ENCODE measurements at places on chromosomes 16 and 17.

GRCh38 chr16:24428756-24429155, 110.6 kb upstream of the RBBP6 start:
- no peak for DNase-seq

DNA sequence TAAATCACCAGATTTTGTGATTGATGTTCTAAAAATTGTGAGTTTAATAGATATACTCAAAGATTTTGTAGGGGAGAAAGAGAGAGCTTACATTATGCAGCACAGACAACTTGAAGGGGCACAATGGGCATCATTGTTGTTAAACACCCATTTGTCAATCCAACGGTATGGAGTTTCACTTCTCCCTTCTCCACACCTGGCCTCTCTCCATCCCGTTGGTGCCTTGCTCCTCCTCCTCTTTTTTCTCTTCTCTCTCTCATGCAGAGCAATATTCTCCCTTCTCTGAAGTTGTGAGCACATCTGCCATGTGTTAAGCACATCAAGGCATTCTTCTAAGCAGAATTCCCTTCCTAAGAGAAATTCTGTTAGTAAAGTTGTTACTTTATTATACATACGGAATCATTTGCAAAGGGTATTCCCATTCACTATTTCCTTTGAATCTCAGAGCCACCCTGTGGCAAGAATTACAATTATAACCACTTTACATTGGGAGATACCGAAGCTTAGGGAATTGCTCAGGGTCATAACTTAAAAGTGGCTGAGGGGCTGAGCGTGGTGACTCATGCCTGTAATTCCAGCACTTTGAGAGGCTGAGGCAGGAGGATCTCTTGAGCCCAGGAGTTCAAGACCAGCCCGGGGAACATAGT, 40.5 kb upstream of the SKAP1 start:
- DNase-seq: no peak

DNA sequence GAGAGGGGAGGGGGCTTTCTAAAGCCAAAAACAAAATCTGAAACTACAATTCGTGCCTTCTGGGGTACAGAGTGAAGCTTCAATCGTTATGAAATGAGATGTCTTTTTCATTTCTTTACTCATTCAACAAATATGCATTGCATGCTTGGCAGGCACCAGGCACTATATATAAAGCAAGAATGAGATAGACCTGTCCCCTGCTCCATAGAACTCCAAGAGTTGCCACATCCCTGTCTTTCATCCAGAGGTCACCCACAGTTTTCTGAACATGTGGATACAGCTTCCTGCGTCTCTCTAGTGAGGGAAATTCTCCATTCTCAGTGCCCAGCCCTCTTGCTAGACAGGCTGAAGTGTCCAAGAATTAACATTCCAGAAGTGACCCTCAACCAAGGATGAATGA, 343.2 kb upstream of the MAF start:
- DNase-seq: no peak

GRCh38 chr17:65559804-65560627, 1.4 kb downstream of the AXIN2 start:
- DNase-seq: peak; percentile 60

DNA sequence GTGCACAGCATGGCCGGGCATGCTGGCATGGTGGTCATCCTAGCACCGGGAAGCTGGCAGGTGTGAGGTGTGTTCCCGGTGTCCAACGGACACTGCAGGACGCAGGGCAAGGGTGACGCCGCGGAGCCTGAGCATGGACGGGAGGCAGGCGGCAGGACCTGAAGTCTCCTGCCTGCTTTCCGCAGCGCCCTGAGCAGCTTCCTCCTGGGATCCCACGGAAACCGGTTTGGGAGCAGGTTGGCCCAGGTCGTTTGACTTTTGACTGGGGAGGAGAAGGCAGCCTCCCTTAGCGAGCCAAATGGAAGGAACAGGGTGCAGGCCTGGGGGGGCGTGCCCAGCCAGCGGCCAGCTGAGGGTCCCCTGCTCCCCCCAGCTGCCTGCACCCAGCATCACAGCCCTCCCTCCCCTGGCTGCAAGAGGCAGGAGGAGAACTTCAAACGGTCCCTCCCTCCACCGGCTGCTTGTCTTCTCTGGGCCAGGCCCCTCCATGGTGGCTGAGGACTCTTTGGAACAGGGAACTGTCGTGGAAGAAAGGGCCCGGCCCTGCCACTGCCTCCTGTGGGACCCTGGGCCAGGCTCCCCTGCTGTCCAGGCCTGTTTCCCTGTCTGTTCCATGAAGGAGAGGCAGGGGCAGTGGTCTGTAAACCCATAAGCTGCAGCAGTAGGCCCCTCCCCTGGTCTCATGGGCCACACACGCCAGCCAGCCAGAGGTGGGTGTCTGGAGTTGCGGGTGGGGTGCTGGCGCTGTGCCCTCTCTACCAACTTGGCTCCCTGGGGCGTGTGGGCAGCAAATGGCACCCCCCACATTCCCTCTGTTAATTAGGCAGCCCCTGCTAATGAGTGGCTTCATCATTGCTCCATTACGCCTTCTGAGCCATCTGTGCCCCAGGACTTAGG, 7.8 kb upstream of the ADGRG1 start:
- DNase-seq: no peak

DNA sequence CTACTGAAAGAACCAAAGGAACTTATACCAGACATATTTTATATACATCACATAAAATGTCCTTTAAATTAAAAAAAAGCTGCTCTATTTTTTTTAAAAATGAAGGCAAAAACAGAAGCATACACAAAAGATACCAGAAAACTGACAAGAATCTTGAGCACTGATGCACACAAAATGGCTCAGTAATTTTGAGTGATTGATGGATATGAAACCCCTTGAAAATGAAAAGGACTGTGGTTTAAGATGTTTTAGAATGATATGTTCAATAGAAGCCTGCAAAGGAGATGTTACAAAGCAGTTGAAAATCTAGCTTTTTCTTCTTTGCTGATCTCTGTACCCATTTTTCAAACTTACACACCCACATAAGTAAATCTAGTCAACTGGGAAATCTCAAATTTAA, 2.7 kb downstream of the C16orf87 start:
- DNase-seq: no peak

- no peak for DNase-seq
Measured at GRCh38 chr16:1740781-1741490, 30.4 kb downstream of the NME3 start.

GRCh38 chr16:85724936-85725335, 26.0 kb downstream of the C16orf74 start:
- no peak for DNase-seq

DNA sequence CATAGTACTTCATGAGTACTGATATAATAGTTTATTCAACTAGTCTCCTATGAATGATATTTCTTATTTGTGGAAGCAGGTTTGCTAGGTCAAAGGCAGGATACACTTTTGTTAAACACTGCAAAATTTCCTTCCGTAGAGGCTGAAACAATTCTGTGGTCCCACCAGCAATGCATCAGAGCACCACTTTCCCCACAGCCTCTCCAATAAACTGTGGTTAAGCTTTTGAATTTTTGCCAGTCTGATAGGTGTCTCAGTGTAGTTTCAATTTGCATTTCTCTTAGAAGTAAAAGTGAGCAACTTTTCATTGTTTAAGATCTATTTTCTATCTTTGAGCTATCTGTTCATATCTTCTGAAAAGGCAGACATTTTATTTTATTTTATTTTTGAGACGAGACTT, 36.4 kb upstream of the CORO6 start:
- no peak for DNase-seq

DNA sequence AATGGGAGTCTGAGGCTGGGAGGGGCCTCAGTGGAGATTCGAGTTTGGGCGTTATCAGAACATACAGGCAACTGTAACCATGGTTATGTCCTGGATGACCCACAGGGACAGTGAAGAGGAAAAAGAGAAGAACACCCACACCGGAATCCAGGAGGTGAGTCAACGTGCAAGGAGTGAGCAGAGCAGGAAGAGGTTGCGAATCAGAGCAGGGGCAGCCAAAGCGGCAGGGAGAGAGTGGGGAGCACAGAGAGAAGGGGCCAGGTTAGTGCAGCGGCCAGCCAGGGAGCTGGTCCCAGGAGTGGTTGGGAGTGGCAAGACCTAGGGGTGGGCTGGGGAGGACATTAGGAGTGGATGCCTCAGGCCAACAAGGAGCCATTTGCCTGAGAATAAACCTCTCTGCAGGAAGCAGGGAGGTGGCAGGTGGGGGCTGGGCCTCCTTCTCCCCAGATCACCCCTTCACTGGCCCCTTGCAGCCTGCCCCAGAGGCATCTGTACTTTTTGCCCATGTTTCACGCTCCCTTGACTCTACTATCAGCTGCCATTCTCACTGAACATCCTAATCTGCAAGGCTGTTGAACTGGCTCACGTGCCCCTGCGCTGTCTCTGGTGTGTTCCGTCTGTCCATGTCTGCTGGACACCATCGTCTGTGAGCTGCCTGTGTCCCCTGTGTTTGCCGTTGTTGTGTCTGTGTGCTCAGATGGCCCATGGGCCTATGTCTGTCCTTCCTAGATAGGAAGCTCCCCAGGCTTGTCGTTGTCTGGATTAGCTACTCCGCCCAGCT, 5.1 kb downstream of the KRT13 start:
- no peak for DNase-seq

DNA sequence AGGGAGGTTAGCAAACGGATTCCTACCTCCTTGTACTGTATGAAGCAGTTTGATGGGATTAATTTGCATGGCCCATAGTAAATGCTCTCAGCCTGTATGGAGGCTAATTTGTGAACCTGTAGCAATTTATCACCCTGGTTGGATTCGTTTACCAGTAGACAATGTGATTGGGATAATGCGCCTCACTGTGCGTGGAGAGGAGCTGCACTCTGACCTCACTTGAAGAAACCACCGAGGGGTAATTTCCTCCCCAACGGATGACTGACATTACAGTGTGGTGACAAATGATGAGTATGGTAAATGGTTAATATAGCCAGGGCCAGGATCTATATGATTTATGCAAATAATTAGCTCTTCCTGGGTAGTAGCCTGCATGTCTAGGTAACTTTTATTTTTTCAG, 479.1 kb upstream of the RBFOX1 start:
- no peak for DNase-seq

All from NCI-H2081 (cell line).